Ecto neural progenitor cell (in vitro differentiated cells): ENCODE measurements at places on chromosomes 13 and 19.

DNA sequence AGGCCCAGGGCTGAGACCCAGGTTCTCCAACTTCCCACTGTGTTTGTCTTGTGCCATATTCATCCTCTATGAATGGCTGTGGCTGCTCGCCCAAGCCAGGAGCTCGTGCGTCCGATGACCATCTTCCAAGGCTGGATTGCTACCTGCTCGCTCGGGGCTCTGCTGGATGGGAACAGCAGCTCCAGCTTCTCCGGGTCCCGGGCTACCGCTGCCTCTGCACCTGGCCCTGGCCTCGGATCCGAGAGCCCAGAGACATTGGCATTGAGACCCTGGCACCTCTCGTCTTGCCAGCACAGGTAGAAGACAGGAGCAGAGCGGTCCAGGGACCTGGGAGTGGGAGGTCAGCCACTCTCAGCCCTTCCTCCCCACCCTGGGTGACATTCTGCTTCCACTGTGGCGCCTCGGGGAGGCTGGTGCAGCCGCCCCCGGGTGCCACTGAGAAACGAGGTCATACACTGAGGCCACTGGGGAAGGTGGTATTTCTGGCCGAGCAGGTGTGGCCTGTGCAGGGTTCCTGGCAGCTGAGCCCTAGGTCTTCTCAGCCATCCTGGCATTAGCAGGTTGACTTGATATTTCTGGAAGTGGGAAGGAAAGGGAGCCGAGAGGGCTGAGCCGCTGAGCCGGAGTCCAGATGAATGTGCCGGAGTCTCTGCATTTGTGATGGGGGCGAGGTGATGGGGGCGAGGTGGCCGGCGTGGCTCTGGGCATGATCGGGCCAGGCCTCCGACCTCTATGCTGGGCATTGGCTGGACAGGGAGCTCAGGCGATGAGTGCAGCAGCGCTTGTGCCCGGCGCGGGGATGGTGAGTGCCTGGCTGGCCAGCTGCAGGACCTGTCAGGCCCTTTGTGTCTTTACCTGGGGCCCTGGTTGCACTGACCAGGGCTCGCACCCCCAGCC is 18.6 kb downstream of the NDUFB7 start:
- no peak for DNase-seq

- no peak for DNase-seq
These were observed 74.4 kb downstream of the LHFPL6 start for GRCh38 chr13:39528661-39528980.

- DNase-seq: no peak
These were observed 1.5 kb downstream of the TTC9B start for GRCh38 chr19:40216777-40217026.

GRCh38 chr19:33443638-33444561 is 70.4 kb downstream of the CEBPG start:
- DNase-seq: no peak

DNA sequence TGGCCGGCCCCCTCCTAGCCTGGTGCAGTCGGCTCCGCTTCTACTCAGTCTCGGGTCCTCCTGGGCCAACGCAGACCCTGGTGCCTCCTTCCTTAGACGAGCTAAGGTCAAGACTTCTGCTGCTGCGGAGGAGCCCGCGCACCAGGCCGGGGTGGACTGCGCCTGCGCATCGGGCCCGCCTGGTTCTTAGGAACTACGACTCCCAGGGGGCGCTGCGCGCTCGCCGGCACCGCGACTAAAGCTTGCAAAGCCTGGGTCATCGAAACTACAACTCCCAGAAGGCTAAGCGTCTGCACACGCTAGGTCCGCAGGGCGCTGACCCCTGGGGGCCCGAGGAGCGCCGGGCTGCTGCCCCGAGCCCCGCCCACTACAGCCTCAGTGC is at the start of gene ZNF835:
Gene ZNF835, minus strand, starts transcription at position 145 of the 382 bp plus-strand sequence. CDS start 6,559 bp downstream, outside the sequence.
- no peak for DNase-seq

DNA sequence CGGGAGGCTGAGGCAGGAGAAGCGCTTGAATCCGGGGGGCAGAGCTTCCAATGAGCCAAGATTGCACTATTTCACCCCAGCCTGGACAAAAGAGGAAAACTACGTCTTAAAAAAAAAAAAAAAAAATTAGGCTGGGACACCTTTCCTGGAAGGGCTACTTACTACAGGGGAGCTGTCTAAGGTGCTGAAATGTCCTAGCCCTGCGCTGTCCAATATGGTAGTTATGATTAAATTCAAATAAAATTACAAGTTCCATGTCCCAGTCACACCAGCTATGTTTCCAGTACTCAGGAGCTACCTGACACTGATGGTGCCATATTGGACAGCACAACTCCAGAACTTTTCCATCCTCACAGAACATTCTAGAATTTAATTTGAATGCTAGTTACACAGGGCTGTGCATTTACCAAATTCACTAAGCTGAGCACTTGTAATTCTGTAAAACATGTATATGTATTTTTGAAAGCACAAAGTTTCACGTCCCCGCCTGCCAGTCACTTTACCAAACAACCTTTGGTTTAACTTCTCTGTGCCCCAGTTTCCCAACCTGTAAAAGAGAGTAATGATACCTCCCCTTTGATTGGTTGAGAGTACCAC is 9.2 kb upstream of the ZSCAN22 start:
- DNase-seq: no peak

DNA sequence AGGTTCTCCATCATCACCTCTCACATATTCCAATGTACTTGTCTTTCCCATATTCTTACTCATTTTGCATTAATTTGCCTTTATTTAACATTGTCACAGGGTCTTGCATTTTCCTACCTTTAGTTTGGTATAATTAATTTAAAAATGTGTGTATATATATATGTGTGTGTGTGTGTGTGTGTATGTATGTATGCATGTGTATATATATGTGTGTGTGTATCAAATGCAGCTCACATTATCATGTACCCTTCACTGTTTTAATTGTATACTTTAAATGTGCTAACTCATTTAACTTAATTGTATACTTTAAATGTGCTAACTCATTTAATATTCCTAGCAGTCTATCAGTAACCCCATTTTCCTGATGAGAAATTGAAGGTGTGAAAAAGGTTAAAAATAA is 104.5 kb downstream of the PCDH9 start:
- no peak for DNase-seq

- DNase-seq: no peak
These were observed 1623.4 kb upstream of the PRR20A start for GRCh38 chr13:55517312-55517711.

- no peak for DNase-seq
These were observed 6.6 kb downstream of the PODNL1 start for GRCh38 chr19:13931391-13932148.

DNA sequence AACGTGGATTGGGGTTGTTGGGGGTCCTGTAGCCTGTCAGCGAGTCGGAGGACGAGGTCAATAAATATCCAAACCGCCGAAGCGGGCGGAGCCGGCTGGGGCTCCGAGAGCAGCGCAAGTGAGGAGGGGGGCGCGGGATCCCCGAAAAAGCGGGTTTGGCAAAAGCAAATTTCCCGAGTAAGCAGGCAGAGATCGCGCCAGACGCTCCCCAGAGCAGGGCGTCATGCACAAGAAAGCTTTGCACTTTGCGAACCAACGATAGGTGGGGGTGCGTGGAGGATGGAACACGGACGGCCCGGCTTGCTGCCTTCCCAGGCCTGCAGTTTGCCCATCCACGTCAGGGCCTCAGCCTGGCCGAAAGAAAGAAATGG is 754 bp upstream of the SIX5 start:
- DNase-seq: no peak

DNA sequence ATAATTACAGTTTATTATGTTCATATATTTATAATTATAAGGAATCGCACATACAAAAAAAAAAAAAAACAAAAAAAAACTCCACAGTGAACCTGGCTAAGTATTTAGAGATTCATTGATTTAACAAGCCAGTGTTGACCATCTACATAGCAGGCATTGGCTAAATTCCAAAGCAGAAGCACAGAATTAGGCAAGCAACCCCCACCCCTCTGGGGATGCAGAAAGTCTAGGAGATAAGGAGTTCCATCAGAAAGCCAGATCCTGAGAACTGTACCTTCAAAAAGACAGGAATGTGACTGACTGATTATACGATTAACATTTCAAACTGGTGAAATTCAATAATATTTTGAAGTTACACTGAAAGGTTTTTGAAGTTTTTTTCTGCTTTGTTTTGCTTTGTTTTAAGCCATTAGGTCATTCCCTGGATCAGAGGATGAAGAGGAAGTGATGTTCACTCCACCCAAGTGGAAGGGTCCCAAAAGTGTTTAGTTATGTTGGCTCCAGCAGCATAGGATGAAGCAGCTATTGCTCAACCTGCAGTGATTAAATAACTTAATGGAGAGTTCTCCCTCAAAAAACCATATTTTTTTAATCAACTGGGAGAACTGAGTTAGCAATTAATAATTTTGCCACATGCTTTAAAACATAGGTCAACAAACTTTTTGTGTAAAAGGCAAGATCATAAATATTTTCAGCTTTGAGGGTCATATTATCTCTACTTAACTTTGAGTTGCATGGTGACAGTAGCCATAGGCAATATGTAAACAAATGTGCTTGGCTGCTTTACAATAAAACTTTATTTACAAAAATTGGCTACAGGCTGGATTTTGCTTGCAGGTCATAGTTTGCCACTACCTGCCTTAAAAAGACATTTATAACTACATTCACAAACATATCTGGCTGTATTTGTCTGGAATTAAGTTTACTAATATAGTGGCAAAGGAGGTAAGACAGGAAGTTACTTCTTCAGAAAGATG is 49.6 kb downstream of the DOCK9 start:
- DNase-seq: no peak

- no peak for DNase-seq
These were observed 209.3 kb downstream of the KCNRG start for GRCh38 chr13:50224534-50224933.

DNA sequence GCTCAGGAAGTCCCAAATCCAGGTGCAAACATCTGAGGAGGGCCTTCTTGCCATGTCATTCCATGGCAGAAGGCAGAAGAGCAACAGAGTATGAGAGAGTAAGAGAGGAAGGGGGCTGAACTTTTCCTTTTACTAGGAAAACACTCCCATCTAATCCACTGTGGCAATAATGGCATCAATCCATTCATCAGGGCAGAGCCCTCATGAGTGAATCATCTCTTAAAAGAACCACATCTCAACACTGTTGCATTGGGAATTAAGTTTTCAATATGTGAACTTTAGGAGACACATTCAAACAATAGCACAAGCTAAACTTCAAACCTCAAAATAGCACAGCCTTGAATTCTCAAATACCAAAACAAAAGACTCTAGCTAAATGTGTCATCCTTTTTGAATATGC is 264.5 kb downstream of the KCTD12 start:
- DNase-seq: no peak

DNA sequence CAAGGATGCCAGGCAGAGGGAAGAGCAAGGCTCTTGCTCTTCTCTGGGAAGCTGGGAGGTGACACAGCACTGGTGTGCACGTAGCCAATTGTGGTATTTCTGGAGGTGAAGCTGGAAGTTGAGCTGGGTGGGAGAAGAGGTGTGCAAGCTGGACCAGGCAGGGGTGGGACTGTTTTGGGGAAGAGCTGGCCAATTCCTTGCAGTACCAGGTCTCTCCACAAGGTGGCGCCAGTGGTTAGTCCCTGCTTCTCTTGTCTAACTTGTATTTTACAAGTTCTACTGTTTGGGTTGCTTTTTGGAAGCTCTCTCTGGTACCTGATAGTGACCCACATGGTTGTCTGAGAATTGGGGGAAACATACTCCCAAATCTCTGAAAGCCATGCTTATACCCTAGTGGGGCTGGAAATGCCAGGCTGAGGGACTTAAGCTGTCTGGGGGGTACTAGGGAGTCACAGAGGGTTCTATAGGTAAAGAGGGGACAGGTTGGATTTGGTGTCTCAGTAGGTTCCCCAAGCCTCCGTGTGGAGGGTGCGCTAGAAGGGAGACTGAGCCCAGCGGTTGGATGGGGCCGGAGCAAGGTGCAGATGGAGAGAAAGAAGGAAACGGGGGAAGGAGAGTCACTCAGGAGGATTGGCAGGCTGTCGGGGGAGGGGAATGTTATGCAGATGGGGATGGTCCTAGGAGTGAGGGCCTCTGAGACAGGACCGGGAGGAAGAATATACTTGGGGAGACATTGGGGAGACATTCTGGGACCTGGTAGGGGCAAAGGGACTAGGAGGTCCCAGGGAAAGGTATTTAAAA is 3.0 kb downstream of the HPN start:
- DNase-seq: peak; percentile 86

GRCh38 chr13:41627425-41627824 is 170.1 kb downstream of the RGCC start:
- no peak for DNase-seq

DNA sequence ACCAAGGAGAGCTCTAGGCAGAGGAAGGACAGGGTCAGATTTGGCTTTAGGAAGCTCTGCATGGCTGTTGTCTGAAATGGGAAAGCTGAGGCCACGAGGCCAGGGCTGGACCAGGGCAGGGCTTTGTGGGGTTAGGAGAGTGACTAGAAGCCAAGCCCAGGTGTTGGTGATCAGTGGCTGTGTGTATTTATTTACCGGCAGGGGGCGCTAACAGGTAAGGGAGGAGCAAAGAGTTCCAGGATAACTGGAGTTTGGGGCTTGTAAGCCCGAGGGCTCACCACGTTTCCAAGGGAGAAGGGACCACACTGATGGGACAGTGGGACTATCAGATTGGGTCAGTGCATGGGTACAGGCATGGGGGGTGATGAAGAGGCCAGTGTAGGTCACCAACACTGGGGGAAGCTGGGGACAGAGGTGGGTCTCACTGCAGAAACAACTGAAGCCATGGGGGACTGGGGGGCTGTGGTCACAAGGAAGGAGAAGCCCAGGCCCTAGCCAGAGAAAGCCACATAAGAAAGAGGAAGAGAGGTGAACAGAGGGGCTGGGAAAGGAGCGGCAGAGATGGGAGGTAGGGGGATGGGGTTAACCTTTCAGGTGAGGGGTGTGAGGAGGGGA is 3.9 kb downstream of the TMEM147 start:
- peak; percentile 67 for DNase-seq

GRCh38 chr19:40322271-40322610 is 26.0 kb downstream of the C19orf47 start:
- no peak for DNase-seq

- DNase-seq: no peak
These were observed 827.7 kb upstream of the PCDH9 start for GRCh38 chr13:68057836-68058235.

- DNase-seq: no peak
These were observed 26.4 kb downstream of the CYSLTR2 start for GRCh38 chr13:48679941-48680680.

GRCh38 chr19:55553217-55554182 is 8.2 kb upstream of the SBK3 start:
- no peak for DNase-seq

DNA sequence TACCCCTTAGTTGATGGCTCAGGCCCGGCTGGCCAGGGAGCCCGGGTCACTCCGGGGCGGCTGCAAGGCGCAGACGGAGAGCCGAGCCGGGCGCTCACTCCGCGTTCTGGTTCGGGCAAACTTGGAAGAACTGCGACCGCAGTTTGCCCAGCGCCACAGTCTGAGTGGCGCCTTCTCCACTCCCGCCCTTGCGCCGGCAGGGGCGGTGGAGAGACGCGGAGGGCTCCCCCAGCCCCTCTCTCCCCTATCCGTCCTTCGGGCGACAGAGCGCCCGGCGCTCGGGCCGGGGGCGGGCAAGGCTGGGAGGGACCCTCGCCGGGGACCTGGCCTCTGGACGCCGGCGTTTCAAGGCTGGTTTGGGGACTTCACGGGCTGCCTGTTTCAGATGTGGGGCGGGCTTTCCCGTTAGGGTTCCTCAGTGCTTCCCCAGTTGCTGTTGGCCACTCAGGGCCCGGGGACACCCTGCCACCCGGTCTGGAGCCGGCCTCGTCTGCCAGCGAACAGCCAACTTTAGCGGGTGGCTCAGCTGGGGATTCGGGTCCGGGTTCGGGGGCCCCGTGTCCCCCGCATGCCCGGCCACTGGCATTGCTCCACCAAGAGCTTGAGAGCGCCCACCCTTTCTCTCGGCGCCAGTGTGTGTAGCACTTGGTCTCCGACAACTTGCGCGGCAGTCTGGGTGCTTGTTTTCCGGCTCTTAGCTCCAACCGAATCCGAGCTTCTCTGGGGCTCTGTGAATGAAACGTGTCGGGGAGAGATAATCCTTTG is 1.5 kb downstream of the GPC6 start:
- DNase-seq: peak; percentile 89
